Stimulated activated CD8-positive, alpha-beta memory T cell treated with anti-CD3 and anti-CD28 coated beads, Interleukin-15, amount 100 ng/mL, for 4 hours (primary cell): ENCODE measurements at places on chromosomes 5 and 9.

DNA sequence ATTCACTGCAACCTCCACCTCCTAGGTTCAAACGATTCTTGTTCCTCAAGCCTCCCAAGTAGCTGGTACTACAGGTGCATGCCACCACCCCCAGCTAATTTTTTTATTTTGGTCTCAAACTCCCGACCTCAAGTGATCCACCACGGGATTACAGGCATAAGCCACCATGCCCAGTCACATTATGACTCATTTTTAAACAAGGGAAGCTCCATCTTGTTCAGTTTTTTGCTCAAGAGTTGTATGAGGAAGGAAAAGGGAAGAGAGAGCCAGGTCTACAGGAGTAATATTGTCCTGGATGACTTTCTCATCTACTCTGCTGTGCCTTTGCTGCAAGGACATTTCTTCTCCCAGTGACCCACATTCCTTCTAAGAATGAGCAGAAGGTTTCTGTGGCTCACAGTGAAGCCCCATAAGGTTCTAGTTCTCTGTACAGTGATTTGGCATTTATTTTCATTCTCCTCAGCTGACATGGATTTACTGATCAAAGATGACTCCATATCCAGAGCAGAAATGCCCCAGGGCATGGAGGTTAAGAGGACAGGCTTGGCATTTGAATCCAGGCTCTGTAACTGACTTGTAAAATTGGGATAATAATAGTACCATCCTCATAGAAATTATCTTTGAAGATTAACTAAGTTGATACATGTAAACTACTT, 153.5 kb downstream of the CDH6 start:
- no peak for DNase-seq

DNA sequence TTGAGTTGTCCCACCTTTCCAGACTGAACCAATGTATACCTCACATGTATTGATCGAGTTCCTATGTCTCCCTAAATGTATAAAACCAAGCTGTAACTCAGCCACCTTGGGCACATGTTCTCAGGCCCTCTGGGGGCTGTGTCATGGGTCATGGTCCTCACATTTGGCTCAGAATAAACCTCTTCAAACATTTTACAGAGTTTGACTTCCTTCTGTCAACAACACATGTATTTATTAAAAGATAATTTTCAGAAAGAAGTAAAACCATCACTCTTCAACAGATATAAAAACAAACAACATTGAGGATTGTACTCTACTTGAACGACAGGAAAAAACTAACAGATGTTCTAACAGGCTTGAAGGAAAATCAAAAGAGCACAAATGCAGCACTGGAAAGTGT, 4.5 kb downstream of the CMBL start:
- DNase-seq, result no peak

DNA sequence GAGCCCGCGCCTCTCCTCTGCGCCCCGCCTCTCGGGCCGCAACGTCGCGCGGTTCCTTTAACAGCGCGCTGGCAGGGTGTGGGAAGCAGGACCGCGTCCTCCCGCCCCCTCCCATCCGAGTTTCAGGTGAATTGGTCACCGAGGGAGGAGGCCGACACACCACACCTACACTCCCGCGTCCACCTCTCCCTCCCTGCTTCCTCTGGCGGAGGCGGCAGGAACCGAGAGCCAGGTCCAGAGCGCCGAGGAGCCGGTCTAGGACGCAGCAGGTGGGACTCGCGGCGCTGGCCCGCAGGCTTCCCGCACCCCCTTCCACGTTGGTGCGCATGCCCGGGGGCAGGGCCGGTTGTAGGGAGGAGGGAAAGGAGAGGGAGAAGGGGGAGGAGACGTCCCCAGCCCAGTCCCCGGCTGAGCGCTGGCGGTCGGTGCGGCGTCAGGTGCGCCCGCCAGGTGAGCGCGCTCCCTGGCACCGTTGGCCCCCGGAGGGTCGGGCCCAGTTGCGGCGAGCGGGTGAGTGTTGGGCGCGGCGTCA, at the start of gene OCLN:
Gene OCLN (plus strand): TSS at position 400 of the 532 bp plus-strand sequence. CDS start 11,455 bp downstream, outside the sequence.
- no peak for DNase-seq

GRCh38 chr5:14165375-14166106, 22.4 kb downstream of the TRIO start:
- no peak for DNase-seq

DNA sequence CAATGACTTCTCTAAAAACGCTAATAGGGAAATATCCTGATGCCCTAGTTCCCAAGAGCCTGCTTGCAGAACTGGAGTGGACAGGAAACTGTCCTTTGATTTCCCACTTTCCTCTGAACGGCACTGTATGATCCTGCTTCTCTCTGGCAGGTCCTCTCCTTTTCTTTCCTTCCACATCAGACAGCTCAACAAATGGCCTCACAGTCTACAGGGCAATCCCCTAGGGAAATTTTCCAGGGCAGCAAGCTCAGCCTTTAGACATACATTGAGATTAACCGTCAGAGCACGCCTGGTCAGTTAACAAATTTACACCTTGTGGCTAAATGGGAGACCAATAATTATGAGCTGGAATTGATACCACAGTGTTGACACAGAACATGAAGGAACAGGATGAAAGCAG, 164.9 kb downstream of the SLC24A2 start:
- no peak for DNase-seq

GRCh38 chr5:173557123-173557903, 59.1 kb downstream of the BOD1 start:
- DNase-seq, result no peak

DNA sequence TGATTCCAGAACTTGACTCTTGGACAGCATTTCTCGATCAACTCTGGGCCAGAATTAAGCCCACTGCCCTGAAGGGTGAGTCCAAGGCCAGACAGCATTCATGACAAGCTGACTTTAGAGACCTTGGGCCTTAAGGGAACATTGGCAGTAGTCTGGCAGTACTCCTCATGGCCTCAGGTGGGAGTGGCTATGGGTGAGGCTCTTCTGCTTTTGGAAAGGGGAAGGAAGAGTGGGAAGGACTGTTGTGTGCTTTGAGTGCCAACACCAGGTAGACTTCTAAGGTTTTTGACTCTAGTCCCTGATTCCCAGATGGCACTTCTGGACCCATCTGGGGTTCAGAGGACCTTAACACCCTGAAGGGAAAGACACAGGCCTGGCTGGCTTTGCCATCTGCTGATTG, 530.4 kb downstream of the ACTL7B start:
- DNase-seq, result no peak

DNA sequence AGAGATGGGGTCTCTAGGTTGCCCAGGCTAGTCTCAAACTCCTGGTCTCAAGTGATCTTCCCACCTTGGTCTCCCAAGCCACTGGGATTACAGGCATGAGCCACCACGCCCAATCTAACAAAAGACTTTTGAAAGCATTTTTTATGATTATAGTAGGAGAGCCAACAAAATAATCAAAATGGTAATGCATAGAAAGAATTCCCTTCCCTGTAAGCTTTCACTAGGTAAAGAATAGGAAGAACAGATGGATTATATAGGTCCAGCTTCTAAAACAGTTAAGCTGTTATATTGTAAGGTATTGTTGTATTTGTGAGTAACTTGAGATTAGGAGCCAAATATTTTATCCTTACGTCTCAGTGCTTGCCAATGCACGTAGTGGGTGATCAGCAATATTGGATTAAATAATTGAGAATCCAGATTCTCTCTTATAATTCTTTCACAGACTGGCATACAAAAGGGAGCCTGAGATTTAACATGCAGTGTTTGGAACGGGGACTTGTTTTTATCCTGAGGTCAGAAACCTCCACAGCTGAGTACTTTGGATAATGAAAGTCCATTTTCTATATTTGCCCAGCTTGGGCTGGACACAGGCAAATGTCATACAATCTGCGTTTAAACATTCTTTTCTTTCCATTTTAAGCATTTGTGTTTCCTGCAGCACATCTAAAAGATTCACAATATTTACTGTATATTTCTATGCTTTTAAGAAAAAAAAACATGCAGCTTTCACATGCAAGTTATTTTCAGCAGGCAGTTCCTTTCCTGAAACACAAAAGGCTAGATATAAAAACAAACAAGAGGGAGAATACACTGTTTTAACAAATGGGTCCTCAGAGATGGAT, 238.4 kb downstream of the ARRDC3 start:
- DNase-seq, result no peak

DNA sequence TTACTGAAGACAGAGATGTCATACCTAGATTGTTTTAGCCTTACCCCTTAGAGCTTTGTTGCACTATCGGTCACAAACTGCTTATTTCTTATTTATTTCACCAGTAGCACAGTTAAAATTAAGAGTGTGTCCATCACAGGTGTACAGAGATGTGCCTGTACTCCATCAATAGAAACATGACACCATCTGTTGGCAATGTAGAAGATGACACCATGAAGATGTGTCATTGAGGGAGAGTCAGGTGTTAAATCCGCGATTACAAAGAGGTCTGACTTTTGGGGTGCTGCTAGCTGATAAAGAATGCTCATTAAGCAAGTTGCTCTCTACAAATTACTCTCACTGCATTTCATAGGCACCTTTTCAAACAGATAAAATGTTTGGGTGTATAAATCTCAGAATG, 164.4 kb downstream of the SMARCA2 start:
- no peak for DNase-seq

GRCh38 chr9:97786341-97786740, 66.7 kb upstream of the FOXE1 start:
- DNase-seq, result no peak

GRCh38 chr9:79346350-79347020, 225.3 kb upstream of the TLE4 start:
- no peak for DNase-seq

GRCh38 chr5:43619911-43620310, 16.9 kb downstream of the NNT start:
- DNase-seq, result no peak

DNA sequence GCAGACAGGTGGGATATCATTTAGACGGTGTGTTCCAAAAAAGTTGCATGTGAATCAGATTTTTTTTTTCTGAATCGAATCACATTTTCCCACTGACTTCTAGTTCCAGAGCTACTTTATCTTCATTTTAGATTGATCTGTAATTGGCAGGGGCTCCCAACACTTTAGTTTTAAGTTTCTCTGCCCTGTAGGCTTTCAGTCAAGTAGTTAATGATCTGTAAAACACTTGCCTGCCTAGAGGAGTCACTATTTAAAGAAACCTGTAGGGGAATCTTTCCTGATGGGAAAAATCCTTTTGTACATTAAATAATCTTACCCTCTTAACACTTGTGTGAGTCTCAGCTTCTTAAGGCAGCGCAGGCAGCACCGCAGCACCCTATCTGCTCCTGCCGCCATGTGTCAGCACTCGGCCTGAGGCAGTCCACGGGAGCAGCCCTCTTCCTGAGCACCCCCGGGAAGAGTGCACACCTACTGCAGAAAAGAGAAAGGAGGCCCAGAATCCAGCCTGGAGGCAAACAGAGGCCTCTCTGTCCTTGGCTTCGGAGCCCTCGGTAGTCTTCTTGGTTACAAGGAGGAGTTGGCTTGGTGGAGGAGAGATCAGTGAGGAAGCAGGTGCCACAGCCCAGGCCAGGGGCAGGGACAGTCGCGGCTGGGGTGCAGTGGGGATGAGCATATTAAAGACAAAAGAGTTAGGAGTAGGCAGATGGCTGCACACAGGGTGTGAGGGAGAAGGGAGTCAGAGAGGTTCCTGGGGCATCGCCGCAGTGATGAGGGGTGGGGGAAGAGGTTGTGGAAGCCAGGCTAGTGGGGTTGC, 209.3 kb downstream of the GAPVD1 start:
- no peak for DNase-seq

DNA sequence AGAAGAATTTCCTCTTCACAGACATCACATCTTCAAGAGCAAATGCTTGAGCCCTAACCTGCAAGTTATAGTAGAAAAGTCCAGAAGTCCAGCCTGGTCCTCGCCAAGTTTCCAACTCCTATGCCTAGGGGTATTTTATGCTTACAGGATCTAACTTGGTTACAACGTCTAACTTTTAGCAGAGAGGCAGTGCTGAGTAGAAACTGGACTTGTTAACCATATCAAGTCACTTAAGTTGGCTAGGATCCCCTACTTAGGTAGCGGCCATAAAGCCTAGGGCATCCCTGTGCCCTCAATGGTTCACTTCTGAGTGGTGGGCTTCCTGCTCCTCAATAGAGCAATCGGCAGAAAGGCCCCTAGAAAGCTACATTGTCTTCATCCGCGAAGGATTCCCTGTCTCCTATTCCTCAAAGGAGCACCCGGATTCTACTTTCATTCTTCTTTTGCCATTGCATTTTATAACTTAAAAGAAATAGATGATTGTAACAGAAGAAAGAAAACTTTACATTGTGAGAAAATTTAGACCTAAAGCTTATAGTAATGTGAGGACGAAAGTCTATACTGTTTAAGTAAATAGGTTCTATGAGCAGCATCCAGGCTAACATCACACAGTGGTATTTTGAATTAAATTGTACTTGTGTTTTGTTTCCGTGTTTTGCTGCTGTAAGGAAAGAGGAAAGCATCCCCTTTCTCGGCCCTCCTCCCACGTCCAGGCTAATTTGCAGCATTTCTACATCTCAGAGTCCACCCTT, 1.3 kb upstream of the MTAP start:
- DNase-seq, result no peak

GRCh38 chr5:4405614-4406219, 734.4 kb upstream of the ADAMTS16 start:
- DNase-seq, result no peak

DNA sequence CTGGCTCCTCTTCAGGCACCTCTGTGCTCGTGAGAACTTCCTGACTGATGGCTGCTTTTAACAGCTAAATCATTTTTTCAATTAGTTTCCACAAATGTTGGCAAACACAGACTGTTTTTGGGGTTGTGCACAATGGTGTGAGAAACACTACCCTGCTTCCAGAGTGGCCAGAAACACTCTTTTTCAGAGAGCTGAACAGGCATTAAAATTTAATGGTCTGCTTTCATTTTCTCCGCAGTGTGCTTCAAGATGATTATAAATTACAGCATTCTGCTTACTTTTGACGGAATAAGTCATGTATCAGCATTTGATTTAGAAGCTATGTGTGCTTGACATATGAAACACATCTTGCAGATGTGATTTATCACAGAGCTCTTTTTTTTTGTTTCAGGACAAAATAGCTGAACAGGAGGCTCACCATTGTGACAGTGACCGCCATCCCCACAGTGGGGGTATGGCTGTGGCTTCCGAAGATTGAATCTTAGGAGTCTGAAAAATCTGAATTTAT, 454.5 kb upstream of the ZNF608 start:
- no peak for DNase-seq

DNA sequence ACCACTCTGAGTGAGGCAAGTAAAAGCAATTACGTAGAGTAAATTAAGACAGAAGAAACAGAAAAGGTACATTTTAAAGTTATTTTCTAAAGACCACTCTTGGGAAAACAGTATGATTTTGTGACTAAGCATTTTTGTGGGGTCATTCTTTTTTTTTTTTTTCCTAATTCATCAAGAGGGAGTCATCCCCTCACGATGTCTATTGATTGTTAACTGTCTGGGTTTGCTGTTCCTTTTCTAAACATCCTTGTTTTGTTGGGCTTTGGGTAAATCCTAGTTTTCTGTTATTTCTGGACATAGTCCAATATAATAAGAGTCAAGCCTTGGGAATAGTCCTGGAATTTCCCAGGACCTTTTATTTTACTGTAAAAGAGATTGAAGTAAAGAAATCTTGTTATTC, 63.8 kb downstream of the ANKRD55 start:
- DNase-seq, result no peak
